ENCODE measurements at places on chromosomes 11 and 22.

- no peak for DNase-seq
Measured at GRCh38 chr11:82267186-82267585, 466.5 kb downstream of the FAM181B start.

- DNase-seq: no peak
Measured at GRCh38 chr11:8818421-8818820, 92.6 kb upstream of the AKIP1 start.

DNA sequence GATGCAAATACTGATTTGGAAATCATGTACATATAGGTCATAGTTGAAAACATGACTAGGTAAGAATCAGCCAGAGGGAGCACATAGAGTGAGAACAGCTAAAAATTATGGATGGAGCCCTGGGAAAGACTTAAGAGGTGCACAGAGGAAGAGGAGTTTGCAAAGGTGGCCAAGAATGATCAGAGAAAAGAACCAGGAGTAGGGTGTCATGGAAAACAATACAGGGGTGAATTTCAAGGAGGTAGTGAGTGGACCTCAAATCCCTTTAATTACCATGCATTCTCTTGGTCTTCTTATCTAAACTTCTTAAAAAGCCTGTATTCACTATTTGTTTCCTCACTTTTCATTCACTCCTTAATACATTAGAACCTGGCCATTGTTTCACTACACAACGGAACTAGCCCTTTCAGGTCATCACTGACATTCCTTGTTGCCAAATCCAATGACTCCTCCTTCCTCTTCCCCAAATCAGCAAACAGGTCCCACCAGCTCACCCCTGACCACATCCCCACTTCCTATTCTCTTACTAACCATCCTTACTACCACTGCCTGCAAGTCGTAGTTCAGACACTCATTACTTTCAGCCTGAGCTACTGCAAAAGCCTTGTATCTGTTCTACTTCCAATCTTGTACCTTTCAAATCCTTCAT, 22.6 kb downstream of the BUD13 start:
- no peak for DNase-seq

- DNase-seq: no peak
Measured at GRCh38 chr11:7062534-7062933, 26.3 kb upstream of the RBMXL2 start.

GRCh38 chr11:7520981-7521487, 7.2 kb downstream of the PPFIBP2 start:
- no peak for DNase-seq

- no peak for DNase-seq
Measured at GRCh38 chr11:121281698-121282097, 10.9 kb upstream of the SC5D start.

DNA sequence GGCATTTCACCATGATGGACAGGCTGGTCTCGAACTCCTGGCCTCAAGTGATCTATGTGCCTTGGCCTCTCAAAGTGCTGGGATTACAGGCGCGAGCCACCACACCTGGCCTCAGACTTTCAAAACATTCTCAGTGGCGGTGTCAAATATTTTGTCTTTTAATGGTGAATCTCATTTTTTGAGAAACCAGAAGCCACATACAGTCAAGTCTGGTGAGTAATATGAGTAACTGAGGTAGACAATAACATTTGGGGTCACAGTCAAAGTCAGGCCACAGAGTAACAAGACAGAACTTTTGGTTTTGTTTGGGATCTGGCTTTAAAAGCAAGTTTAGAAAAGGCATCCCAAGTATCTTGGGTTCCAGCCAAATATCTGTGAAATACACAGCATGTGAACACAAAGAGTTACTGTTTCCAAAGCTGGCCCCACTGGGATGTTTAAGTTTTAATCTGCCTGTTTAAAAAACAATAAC, 5.6 kb upstream of the TMA7B start:
- DNase-seq: no peak

DNA sequence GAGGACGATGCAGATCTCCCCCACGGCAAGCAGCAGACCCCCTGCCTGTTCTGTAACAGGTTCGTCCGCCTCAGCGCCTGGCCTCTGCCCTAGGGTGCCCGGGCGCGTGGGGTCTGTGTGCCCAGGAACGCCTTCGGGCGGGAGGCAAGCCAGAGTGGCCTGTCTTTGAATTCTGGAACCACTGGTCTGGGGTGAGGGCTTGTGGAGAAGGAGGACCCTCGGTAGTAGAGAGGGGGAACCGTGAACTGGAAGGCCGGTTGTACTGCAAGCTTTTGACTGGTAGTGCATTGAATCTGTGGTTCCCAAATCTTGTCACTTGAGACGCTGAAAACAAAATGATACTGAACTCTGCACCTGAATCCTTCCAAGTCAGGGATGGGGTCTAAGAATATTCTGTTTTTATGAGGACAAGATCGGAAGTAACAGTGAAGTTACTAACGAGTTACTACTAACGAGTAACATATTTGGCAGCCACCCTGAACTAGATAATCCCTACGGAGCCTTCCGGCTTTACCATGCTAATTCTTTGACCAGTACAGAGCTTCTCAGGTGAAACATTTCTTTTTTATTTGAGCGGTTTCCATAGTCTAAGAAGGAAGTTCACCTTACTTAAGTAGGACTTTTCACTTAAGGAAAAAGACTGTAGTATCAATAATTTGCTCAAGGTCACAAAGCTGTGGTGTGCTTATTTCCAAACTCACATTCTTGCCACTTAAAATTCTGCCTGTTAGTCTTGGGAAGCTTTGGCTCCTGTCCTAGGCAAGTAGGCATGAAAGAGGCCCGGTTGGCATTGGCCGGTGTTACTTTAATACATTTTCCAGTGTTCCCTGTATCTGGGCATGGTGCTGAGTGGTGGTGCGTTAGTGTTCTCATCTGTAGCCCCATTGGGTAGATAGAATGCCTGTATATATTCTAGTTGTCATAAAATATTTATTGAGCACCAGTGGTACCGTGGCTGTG, 860 bp downstream of the PRMT3 start:
- DNase-seq: no peak

DNA sequence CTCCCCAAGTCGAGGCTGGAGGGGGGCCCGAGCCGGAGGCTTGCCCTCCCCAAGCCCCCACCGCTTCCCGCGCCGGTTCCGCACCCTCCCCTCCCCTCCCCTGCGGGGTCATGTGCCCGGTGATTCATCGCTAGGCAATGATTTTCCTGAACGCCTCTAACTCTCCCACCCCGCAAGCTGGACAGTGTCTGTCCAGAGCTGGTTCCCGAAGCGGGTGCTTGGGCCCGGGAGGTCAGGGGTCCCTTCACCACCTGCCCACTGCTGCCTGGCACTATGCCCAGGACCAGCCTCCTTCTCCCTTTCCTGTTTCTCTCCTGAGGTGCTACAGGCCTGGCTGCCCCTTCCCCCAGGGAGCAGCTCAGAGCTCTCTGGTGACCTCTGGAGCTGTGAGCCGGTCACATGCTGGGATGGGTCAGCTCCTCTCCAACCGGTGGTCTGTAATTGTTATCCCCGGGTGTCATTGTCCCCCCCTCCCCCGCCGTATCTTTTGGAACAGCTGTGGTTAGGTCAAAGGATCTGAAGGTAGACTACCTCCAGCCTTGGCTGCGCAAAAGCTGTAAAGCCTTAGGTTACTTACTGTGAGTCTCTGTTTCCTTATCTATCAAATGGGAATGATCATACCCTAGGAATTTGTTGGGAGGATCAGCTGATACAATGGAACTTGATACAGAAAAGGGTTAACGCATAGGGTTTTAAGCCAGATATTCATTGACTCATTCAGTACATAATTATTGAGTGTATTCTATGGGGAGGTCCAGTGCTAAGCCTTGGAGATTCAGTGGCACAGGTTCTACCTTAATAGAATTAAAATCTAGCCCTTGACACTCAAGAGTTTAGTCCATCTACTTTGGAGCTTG, 753 bp downstream of the STX3 start:
- DNase-seq: peak; percentile 23

DNA sequence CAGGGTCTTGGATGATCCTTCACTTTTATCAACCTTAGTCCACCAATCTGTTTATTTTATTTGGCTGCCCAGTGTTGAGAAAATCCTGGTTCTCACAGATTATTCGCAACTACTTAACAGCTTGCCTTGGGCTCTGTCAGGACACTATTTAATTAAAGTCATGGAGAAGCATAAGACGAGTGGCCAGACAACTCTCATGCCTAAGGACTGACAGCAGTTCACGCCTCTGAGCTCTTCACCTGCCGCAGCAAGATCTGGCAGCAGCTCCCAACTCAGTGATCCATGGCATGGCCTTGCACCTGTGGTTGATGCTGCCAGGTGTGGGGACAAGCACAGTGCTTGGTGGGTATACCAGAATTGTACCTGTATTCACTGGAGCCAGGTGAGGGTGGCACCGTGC, 37.8 kb downstream of the HIRA start:
- no peak for DNase-seq
